T-cell (primary cell): ENCODE measurements at places on chromosomes 1 and 21.

GRCh38 chr1:27090911-27091310 is 64.0 kb downstream of the SLC9A1 start:
- H3K4me3 ChIP-seq: no peak overlapping the region
- H3K27ac ChIP-seq: no peak overlapping the region
- no peak for DNase-seq

GRCh38 chr1:231201979-231202633 is 38.9 kb upstream of the GNPAT start:
- H3K4me3 ChIP-seq: no peak overlapping the region
- no peak overlapping the region for H3K27ac ChIP-seq
- no peaks in the 10 kb centered on the region for H3K36me3 ChIP-seq
- DNase-seq: no peak
- H3K4me1 ChIP-seq: no peaks in the 10 kb centered on the region

- no peaks in the 10 kb centered on the region for H3K27me3 ChIP-seq
- no peaks in the 10 kb centered on the region for H3K4me1 ChIP-seq
- DNase-seq: no peak
- no peak overlapping the region for H3K4me3 ChIP-seq
Measured at GRCh38 chr1:57782357-57782756, 358.5 kb upstream of the DAB1 start.

DNA sequence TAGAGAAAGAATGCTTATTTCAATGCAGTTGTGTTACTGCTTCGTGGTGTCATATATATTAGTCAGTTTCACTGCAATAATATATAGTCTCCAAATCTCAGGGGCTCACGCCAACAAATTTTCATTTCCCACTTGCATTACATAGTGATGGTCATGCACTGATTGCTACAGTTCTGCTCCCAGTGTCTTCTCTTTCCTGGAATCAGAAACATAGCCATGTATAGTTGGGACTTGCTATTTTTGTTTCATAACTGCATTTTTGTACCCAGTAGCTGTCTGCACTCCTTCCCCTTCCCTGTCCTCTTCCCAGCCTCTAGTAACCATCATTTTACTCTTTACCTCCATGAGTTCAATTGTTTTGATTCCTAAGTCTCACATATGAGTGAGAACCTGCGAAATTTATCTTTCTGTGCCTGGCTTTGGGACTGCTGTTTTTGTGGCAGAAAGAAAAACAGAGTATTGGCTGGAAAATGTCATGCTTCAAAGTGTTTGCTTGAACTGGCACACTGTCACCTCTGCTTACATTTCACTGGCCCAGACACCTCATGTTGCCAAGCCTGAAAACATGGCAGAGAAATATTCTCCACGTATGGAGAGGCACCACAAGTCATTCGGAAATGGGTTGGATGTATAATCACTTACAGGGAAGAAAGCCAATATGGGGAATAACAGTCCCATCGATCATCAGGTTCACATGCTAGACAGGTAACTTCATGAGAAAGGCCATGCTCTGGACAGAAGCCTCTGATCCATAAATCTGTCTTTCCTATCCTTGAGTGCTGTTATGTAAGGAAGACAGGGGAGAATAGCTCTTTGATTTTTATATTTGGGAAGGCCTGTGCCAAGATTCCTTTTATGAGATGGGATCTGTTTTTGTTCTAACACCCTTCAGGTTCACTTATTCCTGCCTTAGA is 60.4 kb upstream of the BACH1 start:
- DNase-seq: no peak
- H3K4me3 ChIP-seq: no peak overlapping the region
- H3K36me3 ChIP-seq: no peaks in the 10 kb centered on the region

GRCh38 chr1:43566382-43567044 is 35.8 kb downstream of the PTPRF start:
- H3K27me3 ChIP-seq: peaks cover 47% of the 10 kb centered on the region
- no peaks in the 10 kb centered on the region for H3K4me1 ChIP-seq
- H3K4me3 ChIP-seq: no peak overlapping the region
- no peak for DNase-seq

DNA sequence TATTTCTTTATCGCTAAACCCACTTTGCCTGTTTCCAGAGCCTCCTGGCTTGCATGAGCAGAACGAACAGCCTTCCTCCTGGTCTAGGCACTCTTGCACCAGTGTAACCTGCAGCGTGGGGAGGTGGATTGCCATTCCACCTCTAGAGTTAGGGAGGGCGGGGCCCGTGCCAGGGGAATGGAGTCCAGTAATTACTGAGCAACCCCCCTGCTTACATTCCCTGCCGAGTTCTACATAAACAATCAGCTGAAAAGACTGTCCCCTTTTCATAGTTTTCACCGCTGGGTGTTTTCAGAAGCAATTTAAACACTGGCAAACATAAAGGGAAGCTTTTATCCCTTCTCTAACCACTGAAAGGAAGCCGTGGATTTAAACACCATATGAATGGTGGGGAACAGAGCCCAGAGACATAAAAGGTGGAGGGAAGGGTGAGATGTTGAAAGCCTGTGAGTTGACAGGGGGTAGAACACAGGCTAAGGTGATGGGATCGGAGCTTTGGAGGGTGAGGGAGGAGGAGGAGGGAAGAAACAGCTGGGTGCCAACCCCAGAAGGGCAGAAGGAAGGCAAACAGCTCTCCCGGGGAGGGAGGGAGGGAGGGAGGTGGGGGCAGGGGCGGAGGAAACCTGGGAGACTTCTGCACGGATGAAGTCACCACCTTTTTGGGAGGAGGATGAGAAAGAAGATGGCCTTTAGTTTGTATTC is 68.0 kb upstream of the WDR26 start:
- no peak overlapping the region for H3K27ac ChIP-seq
- H3K36me3 ChIP-seq: no peaks in the 10 kb centered on the region
- no peak overlapping the region for H3K4me3 ChIP-seq
- H3K27me3 ChIP-seq: peaks cover 6% of the 10 kb centered on the region
- no peak for DNase-seq

GRCh38 chr21:26445440-26445839 is 127.6 kb downstream of the CYYR1 start:
- no peaks in the 10 kb centered on the region for H3K27me3 ChIP-seq
- H3K4me1 ChIP-seq: no peaks in the 10 kb centered on the region
- H3K36me3 ChIP-seq: no peaks in the 10 kb centered on the region
- no peak overlapping the region for H3K4me3 ChIP-seq

GRCh38 chr1:119000371-119001180 is 12.4 kb upstream of the TBX15 start:
- H3K36me3 ChIP-seq: no peaks in the 10 kb centered on the region
- no peaks in the 10 kb centered on the region for H3K4me1 ChIP-seq
- peaks cover 80% of the 10 kb centered on the region for H3K27me3 ChIP-seq

GRCh38 chr1:15013767-15014166 is 139.8 kb upstream of the TMEM51 start:
- H3K4me1 ChIP-seq: no peaks in the 10 kb centered on the region
- no peaks in the 10 kb centered on the region for H3K36me3 ChIP-seq
- H3K27me3 ChIP-seq: peaks cover 12% of the 10 kb centered on the region
- H3K4me3 ChIP-seq: no peak overlapping the region
- DNase-seq: no peak

GRCh38 chr1:35555212-35555584 is 2.0 kb downstream of the KIAA0319L start:
- H3K36me3 ChIP-seq: peaks cover 37% of the 10 kb centered on the region
- no peak for DNase-seq
- peaks cover 29% of the 10 kb centered on the region for H3K4me1 ChIP-seq
- H3K4me3 ChIP-seq: no peak overlapping the region

DNA sequence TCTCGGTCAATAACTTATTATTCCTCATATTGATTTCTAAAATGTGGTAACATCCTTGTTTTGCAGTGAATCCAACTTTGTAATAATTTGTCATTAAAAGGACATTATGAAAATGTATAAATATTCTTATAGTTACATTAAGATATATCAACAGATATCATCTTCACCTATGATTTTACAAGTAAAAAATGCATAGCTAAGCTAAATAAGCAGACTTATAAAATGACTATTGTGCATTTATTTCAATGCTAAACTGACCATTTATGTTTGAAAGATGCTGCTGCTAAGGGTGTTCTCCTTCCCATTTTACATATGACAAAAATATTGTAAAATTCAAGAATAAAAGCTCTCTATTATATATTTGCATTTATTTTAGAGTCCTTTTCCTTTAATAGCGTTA is 7.8 kb downstream of the PROX1 start:
- no peak for DNase-seq
- no peaks in the 10 kb centered on the region for H3K36me3 ChIP-seq
- no peak overlapping the region for H3K4me3 ChIP-seq
- H3K27ac ChIP-seq: no peak overlapping the region
- peaks cover 15% of the 10 kb centered on the region for H3K27me3 ChIP-seq

DNA sequence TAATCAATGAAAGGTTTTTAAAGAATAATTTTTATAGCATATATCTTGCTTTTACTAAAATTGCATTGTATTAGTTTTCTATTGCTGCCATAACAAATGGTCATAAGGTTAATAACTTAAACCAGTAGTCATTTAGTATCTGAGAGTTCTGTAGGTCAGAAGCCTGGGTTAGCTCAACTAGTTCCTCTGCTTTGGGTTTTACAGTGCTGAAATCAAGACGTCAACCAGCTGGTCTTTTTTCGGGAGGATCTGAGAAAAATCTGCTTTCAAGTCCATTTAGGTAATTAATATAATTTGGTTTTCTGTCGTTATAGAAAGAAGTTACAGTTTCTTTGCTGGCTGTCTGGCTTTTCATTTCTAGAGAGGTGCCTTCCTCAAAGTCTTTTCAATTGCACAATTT is 577.7 kb downstream of the MRPL39 start:
- no peaks in the 10 kb centered on the region for H3K36me3 ChIP-seq
- no peak overlapping the region for H3K27ac ChIP-seq
- DNase-seq: no peak
- no peak overlapping the region for H3K4me3 ChIP-seq

DNA sequence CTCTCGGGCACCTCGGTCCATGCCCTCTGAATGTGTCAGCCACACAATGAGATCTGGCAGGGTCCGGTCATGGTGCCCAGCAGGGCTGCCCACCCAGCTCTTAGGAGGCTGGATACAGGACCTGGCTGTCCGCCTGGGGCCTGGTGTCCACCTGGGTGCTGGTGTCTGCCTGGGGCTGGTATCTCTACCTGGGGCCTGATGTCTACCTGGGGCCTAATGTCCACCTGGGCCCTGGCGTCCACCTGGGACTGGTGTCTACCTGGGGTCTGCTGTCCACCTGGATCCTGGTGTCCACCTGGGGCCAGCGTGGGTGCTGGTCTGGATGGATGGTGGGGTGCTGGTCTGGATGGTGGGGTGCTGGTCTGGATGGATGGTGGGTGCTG is 45.1 kb upstream of the ACTRT2 start:
- H3K4me1 ChIP-seq: peaks cover 15% of the 10 kb centered on the region
- no peak overlapping the region for H3K27ac ChIP-seq
- no peaks in the 10 kb centered on the region for H3K36me3 ChIP-seq

GRCh38 chr1:54996869-54997710 is 1.6 kb upstream of the BSND start:
- H3K4me1 ChIP-seq: no peaks in the 10 kb centered on the region
- H3K27me3 ChIP-seq: peaks cover 67% of the 10 kb centered on the region
- H3K4me3 ChIP-seq: peak overlapping the region; percentile 15

- H3K27ac ChIP-seq: no peak overlapping the region
- H3K4me1 ChIP-seq: peaks cover 19% of the 10 kb centered on the region
- no peak overlapping the region for H3K4me3 ChIP-seq
- no peaks in the 10 kb centered on the region for H3K27me3 ChIP-seq
Measured at GRCh38 chr1:172727956-172728603, 69.2 kb downstream of the FASLG start.

GRCh38 chr21:46567348-46567747 is 37.5 kb downstream of the S100B start:
- DNase-seq: no peak
- peaks cover 30% of the 10 kb centered on the region for H3K36me3 ChIP-seq
- no peak overlapping the region for H3K27ac ChIP-seq
- no peaks in the 10 kb centered on the region for H3K27me3 ChIP-seq
- no peak overlapping the region for H3K4me3 ChIP-seq

- no peaks in the 10 kb centered on the region for H3K27me3 ChIP-seq
- no peak overlapping the region for H3K4me3 ChIP-seq
- DNase-seq: no peak
- H3K4me1 ChIP-seq: no peaks in the 10 kb centered on the region
- H3K27ac ChIP-seq: no peak overlapping the region
Measured at GRCh38 chr1:202580619-202581018, 129.6 kb downstream of the SYT2 start.

DNA sequence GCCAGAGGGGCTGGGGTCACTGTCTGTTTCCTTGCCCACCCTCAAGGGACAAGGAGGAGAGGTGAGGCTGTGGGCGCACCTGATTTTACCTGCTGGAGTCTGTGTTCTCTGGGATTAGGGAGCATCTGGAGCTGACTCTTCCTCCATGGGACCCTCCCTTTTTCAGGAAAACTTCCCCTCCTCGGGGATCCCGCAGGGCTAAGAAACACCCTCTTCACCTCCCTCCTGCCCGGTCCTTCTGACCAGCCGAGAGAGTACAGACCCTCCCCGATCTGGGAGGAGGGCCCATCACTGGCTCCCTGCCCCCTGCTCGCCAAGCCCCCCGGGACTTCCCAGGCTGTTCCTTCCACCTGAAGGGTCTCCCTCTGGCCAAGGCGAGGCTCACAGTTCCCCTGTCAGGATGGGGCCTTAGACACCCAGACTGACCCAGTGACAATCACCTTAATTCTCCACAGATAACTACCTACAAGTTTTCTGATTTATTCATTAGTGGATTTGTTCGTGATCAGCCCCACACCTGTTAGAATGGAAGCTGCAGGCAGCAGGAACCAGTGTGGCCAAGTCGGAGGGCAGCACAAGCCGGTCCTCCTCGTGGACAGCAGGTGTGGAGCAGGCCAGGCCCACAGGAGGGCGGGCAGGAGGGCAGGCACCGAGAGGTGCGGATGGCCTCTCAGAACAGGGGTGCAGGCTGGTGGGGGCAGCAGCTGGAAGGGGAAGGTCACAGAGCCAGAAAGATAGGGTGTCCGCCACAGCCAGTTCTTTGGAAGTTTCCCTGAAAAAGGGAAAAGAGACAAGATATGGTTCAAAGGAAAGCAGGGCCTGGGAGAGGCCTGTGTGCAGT is 15.9 kb upstream of the SAMD11 start:
- H3K4me1 ChIP-seq: peaks cover 17% of the 10 kb centered on the region
- DNase-seq: no peak
- no peak overlapping the region for H3K27ac ChIP-seq
- H3K4me3 ChIP-seq: no peak overlapping the region
- H3K36me3 ChIP-seq: no peaks in the 10 kb centered on the region

DNA sequence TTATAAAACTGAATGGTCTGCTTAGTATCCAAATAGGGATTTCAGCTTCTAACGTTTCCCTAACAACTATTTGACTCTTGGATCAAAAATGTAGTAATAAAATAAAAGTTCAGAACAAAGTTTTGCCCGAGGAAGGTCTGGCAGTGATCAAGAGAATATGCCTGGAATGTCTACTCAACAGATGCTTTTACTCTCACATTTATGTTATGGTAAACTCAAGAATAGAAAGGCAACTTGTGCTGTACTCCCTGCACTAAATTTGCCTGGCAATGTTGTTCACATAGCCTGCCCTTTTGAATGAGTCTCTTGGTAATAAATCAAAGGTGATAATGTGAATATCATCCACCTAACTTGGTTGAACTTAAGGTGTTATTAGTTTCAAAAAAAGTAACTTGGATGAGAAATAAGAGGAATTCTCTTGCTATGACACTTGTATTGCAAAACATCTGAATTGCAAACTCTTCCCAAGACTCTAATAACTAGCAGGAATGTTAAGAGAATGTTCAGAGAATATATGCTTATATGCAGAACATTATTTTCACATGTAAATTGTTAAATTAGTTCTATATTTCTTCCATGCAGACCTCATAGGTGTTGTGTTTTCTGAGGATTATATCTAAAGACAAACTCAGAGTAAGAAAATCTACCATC is 215.8 kb downstream of the COL24A1 start:
- H3K27me3 ChIP-seq: no peaks in the 10 kb centered on the region
- no peaks in the 10 kb centered on the region for H3K36me3 ChIP-seq
- H3K4me3 ChIP-seq: no peak overlapping the region
- DNase-seq: no peak
- H3K27ac ChIP-seq: no peak overlapping the region
- no peaks in the 10 kb centered on the region for H3K4me1 ChIP-seq
